Lower leg skin (tissue), 4 donors: ENCODE measurements at places on chromosomes 1 and 21.

- no peak for DNase-seq
Measured at GRCh38 chr1:19559641-19560040, 74.3 kb upstream of the CAPZB start.

DNA sequence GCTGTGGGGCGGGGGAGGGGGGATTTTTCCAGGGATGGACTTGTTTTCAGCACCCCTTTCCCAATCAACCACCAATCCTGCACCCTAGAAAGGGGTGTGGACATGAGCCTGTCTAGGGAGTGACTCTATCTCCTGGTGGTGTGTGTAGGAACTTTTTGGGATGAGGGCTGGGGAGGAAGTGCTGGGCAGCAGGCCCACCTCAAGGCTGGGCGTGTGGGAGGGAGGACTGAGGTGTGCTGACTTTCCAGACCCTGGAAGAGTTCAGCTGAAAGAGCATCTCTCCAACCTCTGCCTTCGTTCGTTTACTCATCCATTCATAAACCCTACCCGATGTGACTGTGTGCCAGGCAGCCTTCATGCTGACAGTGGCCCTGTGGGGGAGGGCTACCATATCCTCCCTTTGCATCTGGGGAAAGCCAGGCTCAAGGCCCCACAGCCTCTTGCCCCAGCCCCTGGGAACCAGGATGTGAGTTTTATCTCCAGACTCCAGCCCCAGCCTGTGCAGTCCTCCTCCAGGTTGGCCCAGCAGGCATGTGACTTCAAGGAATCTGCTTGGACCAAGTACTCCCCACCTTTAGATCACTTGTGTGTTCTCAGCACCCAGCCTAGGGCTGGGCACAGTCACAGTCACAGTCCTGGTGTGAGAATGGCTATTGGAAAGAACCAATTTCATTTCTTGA lies 6.7 kb downstream of the KNCN start:
- DNase-seq: no peak

DNA sequence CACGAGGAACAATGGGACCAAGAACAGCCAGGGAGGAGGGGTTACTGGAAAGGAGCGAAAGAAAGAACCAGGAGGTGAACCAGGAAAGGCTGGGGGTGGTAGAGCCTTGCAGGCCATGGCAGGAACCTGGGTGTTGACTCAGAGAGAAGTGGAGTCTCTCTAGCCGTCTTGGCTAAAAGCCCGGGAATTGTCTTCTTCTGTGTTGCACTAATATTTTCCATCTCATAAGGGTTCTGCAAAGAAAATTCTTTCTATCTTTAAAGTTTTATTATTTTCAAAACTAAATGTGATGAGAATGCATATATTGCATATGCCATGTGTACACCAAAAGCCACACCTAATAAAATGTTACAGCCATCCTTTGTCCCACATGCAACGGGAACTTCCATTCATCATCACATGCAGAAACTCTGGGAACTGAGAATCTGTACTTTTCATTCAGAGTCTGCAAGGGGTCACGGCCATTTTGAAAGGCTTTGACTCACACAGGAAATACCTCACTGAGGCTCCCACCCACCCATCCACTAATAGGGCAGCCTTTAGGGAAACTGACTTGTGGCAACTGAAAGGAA lies 38.0 kb downstream of the ERG start:
- DNase-seq: no peak

GRCh38 chr21:42083361-42083690 lies 12.2 kb downstream of the UMODL1 start:
- DNase-seq: no peak

DNA sequence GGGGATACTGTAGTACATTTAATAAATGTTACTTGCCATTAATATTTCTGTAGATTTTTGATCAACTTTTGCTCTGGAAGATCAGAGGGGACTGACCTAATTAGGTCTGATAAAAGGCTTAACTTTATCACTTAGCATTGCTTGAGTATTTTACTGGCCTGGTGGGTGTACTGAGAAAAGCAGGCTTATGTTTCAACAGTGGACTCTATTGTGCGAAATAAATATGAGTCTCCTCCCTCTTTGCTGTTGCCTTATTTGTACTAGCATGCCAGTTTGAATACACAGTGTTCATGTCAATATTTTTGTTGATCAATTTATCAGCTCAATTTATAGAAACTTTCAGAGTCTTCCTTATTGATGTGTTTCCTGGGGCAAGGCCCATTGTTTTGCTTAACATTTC lies 49.1 kb downstream of the EBNA1BP2 start:
- no peak for DNase-seq

DNA sequence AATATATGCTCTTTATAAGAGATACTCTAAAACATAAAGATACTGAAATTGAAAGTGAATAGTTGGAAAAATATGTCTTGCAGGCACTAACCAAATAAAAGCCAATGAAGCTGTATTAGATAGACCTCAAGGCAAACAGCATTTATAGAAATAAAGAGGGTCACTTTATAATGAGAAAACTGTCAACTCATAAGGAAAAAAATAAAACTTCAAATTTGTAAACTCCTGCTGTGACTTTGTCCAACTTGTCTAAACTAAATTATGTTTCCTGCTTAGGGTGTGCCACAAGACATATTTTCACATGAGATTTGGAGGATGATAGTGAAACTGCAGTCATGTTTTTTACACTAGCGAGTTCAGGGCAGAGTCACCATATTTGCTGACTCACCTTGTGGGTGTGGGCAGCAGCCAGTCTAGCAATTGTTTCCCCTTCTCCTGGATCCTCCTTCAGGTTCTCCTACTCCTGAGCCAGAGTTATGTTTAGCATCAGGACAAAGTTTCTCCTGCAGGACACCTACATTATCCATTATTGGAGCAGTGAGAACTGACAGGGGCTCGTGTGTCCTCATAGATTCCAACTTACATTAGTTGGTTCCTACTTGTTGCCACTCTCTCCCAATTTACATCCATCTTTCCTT lies 43.8 kb downstream of the CD53 start:
- DNase-seq: no peak
